ENCODE measurements at places on chromosomes 6 and 20.
A peak's percentile ranks its signal among the peaks of the same experiment; 100 is the strongest.

DNA sequence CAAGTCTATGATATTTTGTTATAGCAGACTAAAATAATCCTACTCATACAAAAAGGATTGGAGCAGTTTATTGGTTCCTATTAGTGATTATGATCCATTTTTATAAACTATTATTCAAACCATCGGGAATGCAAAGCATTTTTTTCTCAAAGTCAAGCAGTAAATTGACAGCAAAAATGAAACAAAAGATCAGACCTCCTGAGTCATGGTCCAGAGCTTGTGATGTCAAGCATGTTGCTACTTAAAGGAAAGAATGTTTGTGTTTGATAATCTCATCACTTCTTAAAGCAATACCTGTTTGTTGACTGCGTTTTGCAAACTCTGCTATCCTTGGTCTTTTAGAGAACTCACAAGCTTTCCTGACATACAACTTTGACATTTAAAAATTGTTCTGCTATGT lies 204.4 kb downstream of the SAMD5 start:
- DNase-seq = no peak

GRCh38 chr6:125927761-125928160 lies 28.8 kb upstream of the HINT3 start:
- DNase-seq = no peak

- no peak for DNase-seq
Observed at GRCh38 chr6:37903351-37904340, 84.1 kb downstream of the ZFAND3 start.

DNA sequence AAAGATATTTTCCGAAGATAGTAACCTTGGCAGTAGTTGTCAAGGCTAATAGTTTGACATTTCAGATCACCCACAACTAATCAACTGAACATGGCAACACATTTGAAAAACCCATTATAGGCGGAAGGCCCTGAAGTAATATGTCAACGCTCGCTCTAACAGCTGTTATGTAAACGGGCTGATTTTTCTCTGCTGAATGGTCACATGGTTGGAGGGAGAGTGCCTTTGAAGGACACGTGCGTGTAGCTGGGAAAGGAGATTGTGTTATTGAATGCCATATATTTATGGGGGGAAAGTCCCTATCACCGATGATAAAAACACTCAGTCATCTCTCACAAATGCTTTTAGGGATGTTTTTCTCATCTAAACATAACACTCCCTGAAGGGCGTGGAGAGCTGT lies 160.0 kb upstream of the RALGAPA2 start:
- no peak for DNase-seq

GRCh38 chr20:1881240-1881835 lies 13.9 kb upstream of the SIRPA start:
- no peak for DNase-seq

DNA sequence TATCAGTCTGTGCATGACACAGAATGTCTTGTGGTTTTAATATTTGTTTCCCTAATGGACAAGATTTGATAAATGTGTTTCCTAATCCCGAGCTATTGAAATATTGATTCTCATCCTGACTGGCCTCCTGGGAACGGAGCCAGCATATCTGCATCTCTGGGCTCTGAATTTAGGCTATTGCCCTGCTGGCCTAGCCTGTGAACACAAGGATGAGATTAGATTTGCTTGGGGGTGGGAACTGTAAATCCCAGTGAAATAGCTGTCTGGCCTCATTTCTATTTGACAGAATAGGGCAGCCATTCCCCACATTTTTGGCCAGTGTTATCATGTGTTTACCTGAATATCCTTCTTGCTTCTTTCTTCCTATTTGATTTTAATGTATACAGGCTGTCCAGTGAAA lies 198.4 kb upstream of the SOX4 start:
- no peak for DNase-seq

DNA sequence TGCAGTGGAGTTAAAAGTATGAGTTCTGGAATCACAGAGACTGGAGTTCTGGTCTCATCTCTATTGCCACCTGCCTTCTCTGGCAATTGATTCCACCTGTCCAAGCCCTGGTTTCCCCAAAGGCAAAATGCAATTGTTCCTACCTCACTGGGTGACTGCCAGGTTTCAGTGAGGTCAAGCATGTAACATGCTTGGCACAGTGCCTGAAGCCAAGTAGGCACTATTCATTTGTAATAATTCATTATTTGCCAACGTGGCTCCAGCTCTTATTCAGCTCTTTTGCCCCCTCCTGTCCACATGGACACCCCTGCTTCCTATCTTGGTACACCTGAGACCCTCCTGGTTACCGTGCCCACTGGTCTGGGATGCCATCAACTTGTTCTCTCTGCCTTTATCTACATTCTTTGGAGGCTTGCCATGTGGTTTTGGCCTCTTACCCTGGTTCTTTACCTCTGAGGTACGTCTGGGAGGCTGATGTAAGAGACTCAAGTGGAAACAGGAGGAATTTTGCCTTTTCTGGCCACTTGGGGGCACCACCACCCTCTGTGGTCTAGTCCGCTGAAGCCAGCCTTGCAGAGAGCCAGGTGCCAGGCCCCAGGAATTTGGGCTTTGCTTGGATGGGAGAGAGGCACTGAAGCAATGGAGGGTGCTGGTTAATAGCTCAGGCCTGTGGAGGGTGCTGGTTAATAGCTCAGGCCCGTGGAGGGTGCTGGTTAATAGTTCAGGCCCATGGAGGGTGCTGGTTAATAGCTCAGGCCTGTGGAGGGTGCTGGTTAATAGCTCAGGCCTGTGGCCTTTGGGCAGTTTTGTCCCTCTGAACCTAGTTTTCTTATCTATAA lies 1.7 kb downstream of the KCNK15 start:
- DNase-seq = peak; percentile 54

DNA sequence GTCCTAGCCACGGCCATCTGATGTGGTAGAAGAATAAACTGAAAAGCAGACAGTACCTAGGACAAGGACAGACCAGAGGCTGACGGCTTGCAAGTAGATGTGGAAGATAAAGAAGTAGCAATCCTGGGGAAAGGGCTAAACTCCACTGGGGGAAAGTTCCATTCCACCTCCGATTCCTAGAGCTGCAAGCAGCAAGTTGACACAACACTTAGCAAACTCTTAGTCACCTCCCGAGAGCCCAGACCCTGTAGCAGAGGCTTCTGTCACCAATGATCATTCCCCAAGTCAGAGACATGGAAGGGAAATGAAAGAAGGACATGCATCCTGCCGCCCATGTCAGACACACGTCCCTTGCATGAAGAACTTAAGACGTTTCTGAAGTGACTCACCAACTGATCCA lies 99.2 kb upstream of the RPS6KA2 start:
- no peak for DNase-seq

DNA sequence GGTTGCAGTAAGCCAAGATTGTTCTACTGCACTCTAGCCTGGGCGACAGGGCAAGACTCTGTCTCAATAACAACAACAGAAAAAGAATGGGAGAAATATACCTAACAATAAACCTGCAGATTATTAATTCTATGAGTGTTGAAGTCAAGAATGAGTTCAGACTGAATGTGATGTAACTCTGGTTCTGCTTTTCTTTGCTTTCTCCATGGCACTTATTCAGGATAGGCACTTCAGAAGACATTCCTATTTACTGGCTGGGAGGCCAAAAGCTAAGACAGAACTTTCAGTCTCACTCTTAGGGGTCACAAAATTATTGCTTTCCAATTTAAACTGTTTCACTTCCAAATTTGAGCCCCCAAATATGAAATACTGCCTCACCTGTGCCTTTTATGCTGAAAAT lies 15.7 kb upstream of the PRIM2 start:
- no peak for DNase-seq

- DNase-seq = peak; percentile 73
Observed at GRCh38 chr20:46117704-46118467, at the start of gene CD40. Gene CD40, plus strand, starts transcription at chr20:46118314. Its CDS starts 30 bp downstream, at chr20:46118344.

DNA sequence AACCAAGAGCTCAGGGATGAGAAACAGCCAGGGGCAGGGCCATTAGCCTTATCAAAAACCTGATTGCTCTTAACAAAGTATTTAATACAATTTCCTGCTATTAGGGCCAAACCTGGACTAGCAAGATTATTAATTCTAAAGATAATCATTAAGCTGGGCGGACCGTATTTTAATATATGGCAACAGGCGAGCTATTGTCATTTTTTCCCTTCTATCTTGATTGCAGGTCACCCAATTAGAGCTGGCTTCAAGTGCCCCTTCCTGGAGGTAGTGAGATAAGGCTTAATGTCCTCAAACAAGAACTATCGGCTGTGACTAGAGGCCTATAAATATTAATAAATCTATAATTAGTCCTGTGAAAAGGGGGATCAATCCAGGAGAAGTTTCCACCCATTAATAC lies 66.0 kb upstream of the BLCAP start:
- no peak for DNase-seq

DNA sequence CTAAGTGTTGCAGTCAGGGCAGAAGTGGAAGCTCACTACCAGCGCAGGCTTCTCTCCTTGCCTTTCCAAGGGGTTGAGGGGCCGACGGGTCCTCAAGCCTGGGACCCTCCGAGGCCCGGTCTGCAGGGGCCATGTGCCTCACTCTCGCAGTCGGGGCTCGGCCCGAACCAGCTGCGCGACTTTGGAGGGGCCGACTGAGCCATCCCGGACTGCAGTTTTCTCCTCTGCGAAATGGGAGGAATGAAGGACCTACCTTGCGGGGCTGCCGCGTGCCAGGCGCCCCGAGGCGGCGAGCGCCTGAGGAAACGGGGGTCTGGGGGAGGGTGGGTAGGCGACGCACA lies 5.6 kb downstream of the LZTS3 start:
- no peak for DNase-seq

- DNase-seq = no peak
Observed at GRCh38 chr6:10266061-10266460, 148.8 kb downstream of the TFAP2A start.

DNA sequence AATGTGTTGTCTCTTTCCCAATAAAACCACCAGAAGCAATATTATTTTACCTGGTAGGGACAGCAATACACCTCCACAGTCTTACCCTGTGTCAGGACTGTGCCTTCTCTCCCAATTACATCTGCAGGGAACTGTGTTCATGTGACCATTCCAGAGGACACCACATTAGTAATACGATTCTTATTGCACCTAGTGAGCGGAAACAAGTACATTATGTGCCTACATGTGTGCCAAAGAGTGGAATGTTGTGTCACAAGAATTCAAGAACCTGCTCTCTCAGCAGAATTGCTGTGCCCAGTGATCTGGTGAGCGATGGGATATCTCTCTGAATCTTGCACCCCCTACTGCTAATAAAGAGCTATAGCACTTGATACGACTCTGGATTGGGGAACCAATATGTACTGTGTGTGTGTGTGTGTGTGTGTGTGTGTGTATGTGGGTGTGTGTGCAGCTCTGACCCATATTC lies 57.4 kb upstream of the FOXC1 start:
- DNase-seq = peak; percentile 55

GRCh38 chr20:52469128-52469527 lies 277.5 kb upstream of the ZFP64 start:
- no peak for DNase-seq

- no peak for DNase-seq
Observed at GRCh38 chr20:59405226-59406200, 105.1 kb downstream of the EDN3 start.

GRCh38 chr6:159117563-159117962 lies 51.6 kb upstream of the FNDC1 start:
- no peak for DNase-seq

All from CD4-positive, alpha-beta T cell treated with Interleukin-21 for 1 hour (primary cell).